ENCODE measurements at places on chromosomes 1 and 21. TPM values are rescaled to one million over a fixed set of nuclear protein-coding genes. Genes with fewer than 3 reads are reported as not detected.

GRCh38 chr1:78673120-78673519 is 23.5 kb downstream of the IFI44 start:
- no peaks in the 10 kb centered on the region for H3K36me3 ChIP-seq
- no peaks in the 10 kb centered on the region for H3K27me3 ChIP-seq
- H3K4me1 ChIP-seq, result peaks cover 5% of the 10 kb centered on the region
- no peak overlapping the region for H3K27ac ChIP-seq
- no peak overlapping the region for H3K4me3 ChIP-seq

- no peaks in the 10 kb centered on the region for H3K36me3 ChIP-seq
- DNase-seq, result no peak
- no peaks in the 10 kb centered on the region for H3K27me3 ChIP-seq
These were observed 93.4 kb downstream of the TGFBR3 start for GRCh38 chr1:91792489-91793071.

- no peak overlapping the region for H3K27ac ChIP-seq
- H3K4me1 ChIP-seq, result peaks cover 9% of the 10 kb centered on the region
- H3K36me3 ChIP-seq, result peaks cover 75% of the 10 kb centered on the region
- no peak overlapping the region for H3K4me3 ChIP-seq
These were observed 45.7 kb downstream of the SLC37A1 start for GRCh38 chr21:42559326-42559725.

- no peaks in the 10 kb centered on the region for H3K36me3 ChIP-seq
- H3K27ac ChIP-seq, result no peak overlapping the region
- no peak overlapping the region for H3K4me3 ChIP-seq
These were observed 216.1 kb upstream of the GRIK3 start for GRCh38 chr1:37250371-37250770.

GRCh38 chr1:69835955-69836354 is 268.2 kb downstream of the LRRC7 start:
- H3K4me1 ChIP-seq, result no peaks in the 10 kb centered on the region
- H3K36me3 ChIP-seq, result no peaks in the 10 kb centered on the region
- DNase-seq, result no peak
- no peak overlapping the region for H3K27ac ChIP-seq

GRCh38 chr1:198630863-198631262 is 8.0 kb upstream of the PTPRC start:
- no peak overlapping the region for H3K4me3 ChIP-seq
- H3K27me3 ChIP-seq, result no peaks in the 10 kb centered on the region
- no peak overlapping the region for H3K27ac ChIP-seq

The ILDR2 gene
- total RNA-seq, result 18.8 TPM

The TSPEAR gene
- total RNA-seq, result 0.66 TPM

The RBP7 gene
- 0.89 TPM for total RNA-seq

The LCE1E gene
- not detected for total RNA-seq

The S100A16 gene
- total RNA-seq, result 101 TPM

The AGO1 gene
- 16.0 TPM for total RNA-seq

The NOS1AP gene
- total RNA-seq, result 4.2 TPM

All from spinal cord (tissue), 10 donors.